Motor neuron (in vitro differentiated cells): ENCODE measurements at places on chromosomes 2 and 18. TPM values are rescaled to one million over a fixed set of nuclear protein-coding genes. Genes with fewer than 3 reads are reported as not detected.

GRCh38 chr2:132690664-132691303 lies 20.8 kb upstream of the LYPD1 start:
- ATAC-seq: no peak

DNA sequence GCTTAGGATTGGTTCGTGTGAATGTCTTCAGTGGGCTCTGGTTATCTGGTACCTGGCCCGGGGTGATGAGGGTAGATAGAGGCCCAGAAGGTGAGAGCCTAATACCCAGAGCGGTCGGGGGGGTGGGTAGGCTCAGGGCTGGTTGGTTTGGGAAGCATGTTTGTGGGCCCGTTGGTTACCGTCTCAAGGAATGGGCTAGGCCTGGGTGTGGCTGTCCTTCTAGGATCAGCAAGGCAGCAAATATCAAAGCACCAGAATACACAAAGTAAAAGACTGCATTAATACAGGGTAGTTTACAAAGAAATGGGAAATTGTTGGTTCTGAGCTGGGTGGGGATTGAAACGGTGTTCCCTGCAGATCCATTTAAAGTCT lies 6.0 kb upstream of the IL1R2 start:
- ATAC-seq: no peak

DNA sequence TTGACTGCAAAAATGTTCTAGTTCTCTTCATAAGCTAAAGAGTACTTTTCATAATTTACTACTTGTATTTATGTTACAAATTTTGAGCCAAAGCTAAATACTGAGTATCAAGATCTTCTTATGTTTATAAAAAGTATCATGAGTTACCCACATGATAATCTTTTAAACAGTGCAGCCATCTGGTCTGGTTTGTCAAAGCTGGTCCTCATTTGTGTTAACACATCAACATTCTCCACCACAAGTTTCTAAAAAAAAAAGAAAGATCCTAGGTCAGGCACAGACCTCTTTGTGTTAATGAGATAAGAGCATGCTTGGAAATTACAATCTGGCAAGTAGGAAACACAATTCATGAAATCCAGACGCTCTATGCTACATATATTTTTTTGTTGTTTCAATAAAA lies 75.5 kb upstream of the FRZB start:
- no peak for ATAC-seq

- ATAC-seq: no peak
Observed at GRCh38 chr18:21056545-21056944, 55.1 kb downstream of the ROCK1 start.

DNA sequence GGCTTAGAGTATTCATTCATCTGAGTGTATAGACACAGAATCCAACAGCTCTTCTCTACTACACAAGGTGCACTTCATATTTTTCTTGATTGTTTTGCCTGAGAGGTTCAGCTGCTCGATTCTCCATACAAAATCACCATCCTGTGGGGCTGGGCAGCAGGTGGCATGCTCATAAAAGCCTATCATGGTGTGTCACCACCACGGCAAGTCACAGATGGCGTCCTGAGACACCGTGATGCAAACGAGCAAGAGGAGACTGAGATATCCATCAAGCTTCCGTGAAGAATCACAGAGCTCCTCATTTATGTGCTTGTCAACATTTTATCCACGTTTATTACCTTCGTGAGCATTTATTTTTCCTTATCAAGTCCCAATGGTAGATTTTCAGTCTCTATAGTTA lies 22.4 kb upstream of the NRP2 start:
- no peak for ATAC-seq

DNA sequence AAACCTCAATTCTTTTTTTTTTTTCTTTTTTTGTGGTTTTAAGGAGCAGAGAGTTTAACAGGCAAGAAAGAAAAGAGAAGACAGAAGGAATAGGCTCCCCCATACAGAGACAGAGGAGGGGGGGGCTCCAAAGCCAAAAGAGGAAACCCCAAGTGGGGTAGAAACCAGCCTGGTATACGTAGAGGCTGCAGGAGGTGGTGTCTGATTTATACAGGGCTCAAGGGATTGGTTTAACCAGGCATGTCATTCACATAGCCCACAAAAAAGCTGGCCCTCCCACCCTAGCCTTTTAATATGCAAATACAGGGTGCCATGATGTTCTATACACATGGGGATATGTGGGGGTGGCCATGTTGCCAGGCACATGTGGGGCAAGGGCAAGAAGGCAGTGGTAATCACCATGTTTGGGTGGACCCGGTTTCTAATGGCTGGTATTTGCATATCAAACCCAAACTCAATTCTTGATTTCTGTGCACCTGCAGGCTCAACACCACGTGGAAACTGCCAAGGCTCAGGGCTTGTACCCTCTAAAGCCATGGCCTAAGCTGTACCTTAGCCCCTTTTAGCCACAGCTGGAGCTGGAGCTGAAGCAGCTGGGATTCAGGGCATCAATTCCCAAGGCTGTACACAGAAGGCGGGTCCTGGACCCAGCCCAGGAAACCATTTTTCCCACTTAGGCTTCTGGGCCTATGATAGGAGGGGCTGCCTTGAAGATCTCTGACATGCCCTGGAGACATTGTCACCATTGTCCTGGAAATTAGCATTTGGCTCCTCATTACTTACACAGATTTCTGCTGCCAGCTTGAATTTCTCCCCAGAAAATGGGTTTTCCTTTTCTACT lies 170.3 kb downstream of the MAIP1 start:
- ATAC-seq: no peak

DNA sequence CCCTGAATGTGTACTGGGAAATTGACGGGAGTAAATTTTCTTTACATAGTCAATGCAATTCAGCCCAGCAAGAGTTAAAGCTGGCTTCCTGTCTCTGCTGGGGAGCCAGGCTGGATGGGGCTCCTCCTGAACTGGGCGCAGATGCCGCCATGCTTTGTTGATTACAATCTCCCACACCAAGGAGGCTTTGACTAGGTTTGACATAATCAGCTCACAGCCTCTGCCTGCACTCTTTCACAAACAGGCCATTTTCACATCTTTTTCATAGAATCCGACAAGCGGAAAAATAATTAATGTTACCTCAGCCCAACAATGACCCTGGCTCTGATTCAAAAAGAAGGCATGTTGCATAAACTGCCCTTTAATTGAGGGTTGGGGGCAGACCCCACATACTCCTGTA lies 54.3 kb downstream of the FOXI3 start:
- no peak for ATAC-seq

DNA sequence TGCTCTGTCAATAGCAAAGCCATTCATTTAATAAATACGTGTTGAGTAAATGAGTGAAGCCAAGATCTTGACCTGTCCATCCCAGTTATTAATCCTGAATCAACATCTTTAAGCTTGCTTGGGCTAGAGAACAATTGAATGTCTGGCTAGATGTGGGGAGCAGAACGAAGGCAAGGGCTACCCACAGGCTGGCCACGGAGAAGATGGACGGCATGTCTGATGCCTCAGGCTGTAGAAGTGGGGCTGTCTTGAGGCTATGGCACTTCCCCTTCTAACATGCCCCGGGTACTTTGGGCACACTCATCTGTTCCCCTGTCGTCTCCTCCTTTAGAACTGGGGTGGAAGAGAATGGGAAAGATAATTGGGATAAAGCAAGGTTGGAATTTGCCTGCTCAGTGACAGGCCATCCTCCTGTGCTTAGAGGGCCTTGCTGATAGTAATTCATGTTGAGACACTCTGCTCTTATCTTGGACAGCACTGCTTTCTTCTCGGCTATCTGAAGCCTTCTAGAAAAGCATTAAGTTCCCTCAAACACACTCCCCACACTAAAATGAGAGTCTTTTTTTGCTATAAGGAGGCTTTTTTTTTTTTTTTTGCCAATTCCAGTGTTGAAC lies 225.7 kb downstream of the MREG start:
- ATAC-seq: no peak

GRCh38 chr2:181805228-181806038 lies 86.1 kb upstream of the ITPRID2 start:
- ATAC-seq: no peak

GRCh38 chr2:231502596-231502995 lies 27.6 kb downstream of the NMUR1 start:
- ATAC-seq: no peak

GRCh38 chr2:161010503-161011015 lies 149.7 kb upstream of the TANK start:
- ATAC-seq: no peak

DNA sequence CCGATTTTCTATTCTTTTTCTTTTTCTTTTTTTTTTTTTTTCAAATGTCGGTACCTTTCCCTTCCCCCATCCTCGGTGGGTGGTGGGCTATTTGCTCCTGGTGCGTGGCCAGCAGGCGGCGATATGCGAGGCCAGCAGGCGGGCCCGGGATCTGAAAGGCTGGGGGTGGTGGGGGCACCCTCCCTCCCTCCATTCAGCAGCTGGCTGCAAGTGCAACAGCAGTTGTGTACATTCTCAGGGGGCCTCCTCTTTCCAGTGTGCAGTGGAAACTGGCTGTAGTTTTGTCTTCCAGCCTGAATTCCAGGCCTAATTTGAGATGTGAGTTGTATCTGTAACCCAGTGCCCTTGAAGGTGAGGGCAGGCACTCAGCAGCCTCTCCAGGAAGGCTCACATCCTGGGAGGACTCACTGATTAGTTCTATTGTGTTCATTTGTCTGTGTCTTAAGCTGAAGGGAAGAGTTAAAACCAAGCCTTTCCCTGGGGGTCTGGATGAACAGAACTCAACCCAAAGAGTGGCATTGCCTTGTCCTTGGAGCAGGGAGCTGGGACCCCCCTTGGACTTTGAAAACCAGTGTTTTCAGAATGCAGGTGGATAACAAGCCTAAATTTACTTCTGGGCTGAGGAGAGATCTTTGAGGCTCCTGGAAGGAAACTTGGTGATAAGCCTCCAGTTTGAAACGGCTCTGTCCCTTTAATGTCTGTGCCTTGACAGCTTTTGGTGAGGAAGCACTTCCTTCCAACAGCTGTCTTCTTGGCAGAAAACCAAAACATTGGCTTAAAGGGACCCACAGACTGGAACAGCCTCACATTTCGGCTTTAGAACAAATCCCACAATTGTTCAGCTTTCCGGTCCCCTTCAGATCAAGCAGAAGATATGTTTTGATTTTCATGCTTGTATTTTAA lies 3.3 kb downstream of the MYCN start:
- ATAC-seq: peak; percentile 40

GRCh38 chr2:36965751-36966369 lies 476 bp downstream of the STRN start:
- peak; percentile 36 for ATAC-seq

GRCh38 chr2:1366546-1367134 lies 46.6 kb upstream of the TPO start:
- ATAC-seq: no peak

C2orf78 gene
- 0.09 and 0.49 TPM in 2 replicates for total RNA-seq

XDH gene
- total RNA-seq: not detected in 2 replicates

ZNF521 gene
- total RNA-seq: 39.2 and 41.5 TPM in 2 replicates

MYCN gene
- 24.3 and 25.2 TPM in 2 replicates for total RNA-seq

MAP2 gene
- total RNA-seq: 0.94 and 3.2 TPM in 2 replicates
